ENCODE measurements at places on chromosomes 7 and 10.

DNA sequence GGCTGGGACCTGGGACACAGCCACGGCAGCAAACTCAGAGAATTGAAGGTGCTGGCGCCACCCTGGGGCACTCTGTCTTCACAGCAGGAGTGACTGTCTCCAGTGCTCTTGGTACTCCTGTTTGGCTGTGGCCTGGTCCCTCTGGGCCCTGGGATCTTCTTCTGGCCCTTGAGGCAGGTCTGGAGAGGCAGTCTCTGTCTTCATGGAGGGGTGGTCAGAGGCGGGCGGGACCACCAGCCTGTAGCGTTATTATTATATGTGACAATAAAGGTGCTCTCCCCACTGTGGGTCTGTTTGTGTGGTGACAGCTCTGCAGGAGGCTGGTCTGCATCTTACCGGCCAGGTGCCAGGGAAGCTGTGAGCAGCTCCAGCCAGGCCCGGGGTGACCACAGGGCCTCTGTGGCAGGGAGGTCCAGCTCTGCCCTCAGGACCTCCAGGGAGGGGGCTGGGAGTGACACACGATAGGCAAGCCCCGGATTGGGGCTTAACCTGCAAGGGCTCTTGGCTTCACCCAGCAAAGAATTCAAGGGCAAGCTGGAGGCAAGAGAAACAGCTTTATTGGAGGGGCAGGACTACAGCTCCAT, 70.3 kb downstream of the MYL10 start:
- DNase-seq: no peak

- DNase-seq: peak; percentile 62
Observed at GRCh38 chr7:1458683-1459511, at the start of gene MICALL2. TSS of gene MICALL2 (minus strand) at chr7:1459470. CDS start at chr7:1459326, 144 bp downstream.

DNA sequence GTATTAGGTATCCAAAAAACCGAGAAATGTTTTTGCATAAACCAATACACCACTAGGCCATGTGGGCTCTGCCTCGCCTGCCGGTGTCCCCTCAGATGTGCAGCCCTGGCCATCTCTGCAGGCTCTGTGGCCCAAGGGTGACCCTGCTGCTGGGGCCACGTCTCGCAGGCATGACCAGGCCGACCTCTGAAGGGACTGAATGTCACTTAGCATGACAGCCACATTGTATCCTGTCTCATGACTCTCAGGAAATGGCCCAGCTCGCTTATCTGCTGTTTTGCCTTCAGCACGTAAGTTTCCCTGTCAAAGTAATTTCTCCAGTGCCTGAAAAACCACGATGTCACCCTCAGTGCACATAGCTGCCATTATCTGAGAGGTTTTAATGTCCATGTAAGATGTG, 49.5 kb upstream of the ZNF32 start:
- DNase-seq: no peak

DNA sequence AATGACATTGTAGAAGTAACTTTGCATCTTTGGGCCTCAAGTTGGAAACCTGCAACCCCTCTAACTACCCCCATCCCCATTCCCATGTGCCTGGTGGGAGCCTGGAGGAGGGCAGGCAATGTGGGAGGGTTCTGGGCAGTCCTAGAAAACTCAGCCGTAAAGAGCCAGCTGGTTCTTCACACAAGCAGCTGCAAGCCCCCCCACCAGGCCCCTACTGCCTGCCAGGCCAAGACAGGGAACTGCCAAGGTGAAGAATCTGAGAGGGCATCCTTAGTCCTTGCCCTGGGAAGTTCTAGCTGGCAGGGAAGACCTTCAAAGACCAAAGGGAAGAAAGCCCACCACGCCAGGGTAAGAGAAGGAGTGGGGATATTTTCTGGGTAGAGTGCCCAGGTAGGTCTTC, 12.2 kb upstream of the INMT start:
- DNase-seq: no peak

- DNase-seq: no peak
Observed at GRCh38 chr7:41730668-41731067, 27.8 kb upstream of the INHBA start.

- DNase-seq: no peak
Observed at GRCh38 chr10:70481831-70482530, 3.4 kb downstream of the PALD1 start.

DNA sequence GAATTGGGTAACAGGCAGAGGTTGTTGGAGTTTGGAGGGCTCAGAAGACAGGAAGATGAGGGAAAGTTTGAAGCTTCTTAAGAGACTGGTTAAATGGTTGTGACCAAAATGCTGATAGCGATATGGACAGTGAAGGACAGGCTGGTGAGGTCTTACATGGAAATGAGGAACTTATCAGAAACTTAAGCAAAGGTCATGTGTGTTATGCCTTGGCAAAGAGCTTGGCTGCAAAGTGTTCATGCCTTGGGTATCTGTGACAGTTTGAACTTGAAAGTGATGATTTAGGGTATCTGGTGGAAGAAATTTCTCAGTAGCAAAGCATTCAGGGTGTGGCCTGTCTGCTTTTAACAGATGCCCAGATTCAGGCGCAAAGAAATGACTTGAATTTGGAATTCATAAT, 64.5 kb upstream of the EEPD1 start:
- no peak for DNase-seq

GRCh38 chr10:822661-823367, 108.7 kb downstream of the LARP4B start:
- DNase-seq: no peak

DNA sequence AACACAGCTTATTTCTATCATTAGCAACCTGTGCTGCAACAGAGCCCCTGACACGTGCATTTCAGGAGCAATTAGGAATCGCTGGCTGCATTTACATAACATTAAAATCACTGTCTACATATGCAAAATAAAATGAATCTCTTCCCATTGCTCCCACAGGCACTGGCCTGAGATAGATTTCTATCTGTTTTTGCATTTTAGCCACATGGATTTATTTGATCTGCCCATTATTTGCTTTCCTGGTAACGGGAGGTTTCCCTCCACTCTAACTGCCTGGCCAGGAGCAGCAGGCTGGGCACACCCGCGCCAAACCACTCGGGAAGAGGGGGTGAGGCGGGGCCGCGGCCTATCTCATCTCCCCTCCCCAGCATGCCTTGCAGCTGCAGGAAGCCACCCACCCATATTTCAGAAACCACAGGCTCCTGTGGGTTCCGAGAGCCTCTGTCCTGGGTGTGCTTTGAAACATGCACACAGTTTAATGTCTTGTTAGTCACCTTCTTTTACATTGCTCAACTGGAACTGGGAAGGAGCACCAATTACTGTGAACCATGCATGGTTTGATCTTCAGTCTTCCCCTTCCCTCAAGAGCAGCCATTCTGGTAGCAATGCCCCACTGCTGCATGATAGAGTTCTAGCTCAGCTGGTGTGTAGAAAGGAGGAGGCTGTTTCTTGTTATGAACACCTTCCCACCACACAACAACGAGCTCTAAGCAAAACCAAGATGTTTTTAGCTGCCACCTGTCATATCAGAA, 37.7 kb upstream of the IKZF1 start:
- no peak for DNase-seq

- no peak for DNase-seq
Observed at GRCh38 chr10:61903221-61903927, 1.9 kb downstream of the ARID5B start.

DNA sequence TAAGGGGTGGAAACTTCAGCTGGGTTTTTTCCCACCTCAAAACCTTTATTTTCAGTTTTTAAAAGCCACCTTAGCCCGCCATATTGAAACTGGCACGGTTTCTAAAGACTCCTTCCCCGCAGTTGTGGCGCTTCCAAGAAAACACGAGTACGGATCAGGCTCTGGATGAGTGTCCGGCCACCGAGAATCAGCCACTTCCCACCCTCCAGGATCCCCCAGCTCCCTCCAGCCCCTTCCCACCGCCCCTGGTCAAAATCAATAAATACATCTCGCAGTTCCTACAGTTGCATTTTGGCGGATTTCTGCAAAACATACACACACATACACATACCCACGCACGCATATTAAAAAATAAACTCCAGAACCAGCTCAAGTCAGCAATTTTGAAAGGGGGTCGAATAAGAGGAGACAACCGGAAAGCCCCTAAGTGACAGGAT, 1.1 kb downstream of the SFMBT2 start:
- no peak for DNase-seq

DNA sequence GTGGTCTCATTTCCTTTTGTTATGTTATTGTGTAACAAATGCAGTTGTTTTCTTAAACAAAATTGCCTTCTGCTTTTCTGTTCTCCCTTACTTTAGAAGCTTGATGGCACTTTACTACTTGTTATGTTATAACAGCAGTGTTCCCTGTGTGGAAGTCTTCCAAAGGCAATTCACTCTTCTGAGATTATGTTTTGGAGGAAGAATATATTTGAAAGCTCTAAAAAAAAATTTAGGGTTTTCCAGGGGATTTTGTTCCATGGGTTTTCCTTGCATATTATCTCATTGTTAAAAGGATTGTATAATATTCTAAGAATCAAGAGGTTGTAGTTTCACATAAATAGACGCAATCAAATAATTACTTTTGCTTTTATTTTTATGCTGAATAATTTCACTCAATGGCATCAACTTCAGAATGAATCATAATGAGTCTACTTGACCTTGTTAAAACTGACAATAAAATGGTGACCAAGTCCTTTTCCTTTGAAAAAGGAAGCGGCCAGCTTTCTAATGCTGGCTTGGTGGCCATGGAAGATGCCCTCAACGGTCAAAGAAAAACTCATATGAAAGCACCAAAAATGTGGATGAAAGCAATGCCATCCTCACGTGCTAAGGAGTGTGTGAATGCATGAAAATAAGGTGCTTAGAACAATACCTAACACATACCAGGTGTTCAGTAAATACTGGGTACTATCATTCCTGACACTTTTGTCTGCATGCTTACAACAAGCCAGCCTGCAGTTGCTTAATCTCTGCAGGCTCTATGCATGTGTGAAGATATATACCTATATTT, 92.4 kb upstream of the KLF6 start:
- no peak for DNase-seq

- DNase-seq: no peak
Observed at GRCh38 chr10:77553966-77554365, 83.6 kb downstream of the KCNMA1 start.

DNA sequence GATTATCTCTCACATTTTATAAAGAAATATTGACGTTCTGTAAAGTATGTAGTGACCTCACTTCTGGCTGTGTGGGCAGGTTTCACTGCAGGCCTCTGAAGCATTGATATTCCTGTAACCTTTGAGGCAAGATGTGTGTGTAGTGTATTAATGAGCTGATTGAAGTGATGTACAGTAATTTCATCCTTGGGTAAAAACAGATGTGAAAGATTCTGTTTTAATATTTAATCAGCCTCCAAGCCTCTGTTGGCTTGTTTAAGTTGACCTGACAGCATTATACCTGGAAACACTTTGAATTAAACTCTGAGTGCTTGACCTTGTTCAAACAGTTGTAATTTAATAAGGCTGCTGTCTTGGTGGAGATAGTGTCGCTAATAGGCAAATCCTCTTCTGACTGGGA, 74.9 kb downstream of the KAT6B start:
- DNase-seq: no peak

DNA sequence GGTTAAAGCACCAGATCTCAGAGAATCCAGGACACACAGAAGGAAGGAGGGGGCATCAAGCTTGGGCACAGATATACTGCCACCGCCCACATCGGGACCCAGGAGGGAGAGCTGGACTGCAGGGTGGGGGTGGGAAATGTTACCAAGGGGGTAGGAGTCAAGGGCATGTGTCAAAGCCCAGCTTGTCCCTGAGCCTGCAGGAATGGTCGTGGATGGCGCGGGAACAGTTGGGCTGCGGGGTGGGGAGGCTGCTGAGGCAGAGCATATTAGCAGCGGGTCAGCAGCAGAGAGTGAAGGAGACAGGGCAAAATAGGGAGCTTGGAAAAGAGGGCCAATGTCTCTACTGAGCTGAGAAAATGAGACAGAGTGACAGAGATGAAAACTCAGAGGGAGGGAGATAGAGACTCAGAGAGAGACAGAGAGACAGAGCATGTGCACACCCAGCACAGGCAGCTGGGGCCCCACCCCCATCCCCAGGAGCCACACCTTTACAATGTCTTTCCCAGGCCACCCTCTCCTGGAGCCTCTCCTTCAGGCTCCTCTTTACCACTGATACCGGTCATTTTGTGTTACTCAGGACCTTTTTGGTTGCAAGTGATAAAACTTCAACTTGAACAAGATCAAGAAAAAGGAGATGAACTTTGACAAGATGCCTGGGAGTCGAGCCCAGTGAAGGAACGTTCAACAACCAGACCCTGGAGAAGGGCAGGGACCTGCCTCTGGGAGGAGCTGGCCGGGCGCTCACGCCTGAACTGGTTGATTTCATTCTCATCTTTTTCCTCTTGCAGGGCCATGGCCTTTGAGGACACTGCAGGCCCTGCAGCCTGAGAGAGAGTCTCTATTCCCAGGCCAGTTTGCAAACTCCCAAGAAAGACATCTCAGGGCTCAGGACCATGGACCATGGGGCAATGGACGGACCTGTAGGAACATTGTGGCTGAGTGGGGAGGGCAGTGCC, 50.0 kb downstream of the AOC1 start:
- DNase-seq: no peak

- DNase-seq: no peak
Observed at GRCh38 chr7:4957847-4958476, 1.0 kb downstream of the MMD2 start.

- DNase-seq: no peak
Observed at GRCh38 chr7:151761231-151761630, 115.7 kb downstream of the PRKAG2 start.

DNA sequence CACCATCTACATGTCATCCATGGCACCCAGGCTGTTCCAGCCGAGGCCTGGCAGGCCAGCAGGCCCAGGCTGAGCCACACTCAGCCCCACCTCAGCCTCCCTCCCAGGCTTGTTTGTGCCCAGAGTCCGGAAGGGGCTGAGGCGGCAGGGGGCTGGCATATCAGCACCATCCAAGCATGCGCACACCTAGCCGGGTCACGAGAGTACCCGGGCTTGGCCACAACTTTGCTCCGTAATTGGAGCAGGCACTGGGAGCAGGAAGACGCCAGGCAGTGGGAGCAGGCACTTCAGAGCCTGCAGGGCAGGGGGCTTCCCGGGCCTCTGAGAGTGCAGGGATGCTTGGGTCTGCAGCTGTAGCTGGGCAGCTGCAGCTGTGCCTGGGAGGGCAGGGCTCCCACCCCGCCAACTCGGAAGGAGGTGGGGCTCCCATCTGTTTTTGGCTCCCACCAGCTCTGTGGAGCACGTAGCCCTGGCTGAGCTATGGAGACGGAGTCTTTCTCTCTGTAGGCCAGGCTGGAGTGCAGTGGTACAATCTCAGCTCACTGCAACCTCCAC, 15.2 kb upstream of the TSPAN15 start:
- no peak for DNase-seq

GRCh38 chr10:70963271-70963670, 74.9 kb upstream of the PCBD1 start:
- DNase-seq: no peak

DNA sequence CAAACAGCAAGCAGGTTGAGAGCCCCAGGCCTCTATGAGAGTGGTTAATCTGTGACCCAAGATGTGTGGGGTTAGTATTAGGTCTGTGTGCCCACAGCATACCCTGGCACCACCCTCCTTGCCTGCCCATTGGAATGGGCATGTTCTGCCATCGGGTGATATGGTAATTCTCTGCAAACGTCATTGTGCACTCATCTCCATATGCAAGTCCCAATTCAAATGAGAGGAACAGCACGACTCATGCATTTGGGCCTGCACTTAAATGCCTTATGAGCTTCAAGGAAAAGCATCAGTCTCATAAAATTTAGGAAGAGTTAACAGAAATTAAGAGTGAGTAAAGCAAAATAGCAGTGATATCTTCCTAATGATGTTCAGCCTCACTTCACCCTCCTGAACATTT, 133.9 kb upstream of the FGFR2 start:
- DNase-seq: no peak

Measured in HFF-Myc (cell line).